ENCODE measurements at places on chromosomes 12 and 14.

GRCh38 chr12:23921099-23921856 lies 28.2 kb downstream of the SOX5 start:
- DNase-seq, result no peak

DNA sequence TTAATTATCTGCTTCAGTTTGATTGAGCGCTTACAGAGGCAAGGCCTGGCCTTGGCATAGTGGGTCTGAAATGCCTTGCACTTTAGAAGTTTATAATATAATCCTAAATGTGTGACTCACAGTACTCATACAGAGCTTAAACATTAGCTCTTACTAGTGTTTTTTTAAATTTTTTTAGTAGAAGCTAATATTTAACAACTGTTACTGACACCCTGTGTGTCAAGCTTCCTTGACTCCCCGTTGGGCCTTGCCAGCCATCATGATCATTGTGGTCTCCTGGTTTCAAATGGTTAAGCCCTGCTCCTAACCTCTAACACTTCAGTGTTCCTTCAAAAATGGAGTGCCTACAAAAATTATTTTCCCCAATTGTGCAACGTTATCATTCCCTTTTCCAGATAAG lies 126.9 kb downstream of the GALC start:
- no peak for DNase-seq

DNA sequence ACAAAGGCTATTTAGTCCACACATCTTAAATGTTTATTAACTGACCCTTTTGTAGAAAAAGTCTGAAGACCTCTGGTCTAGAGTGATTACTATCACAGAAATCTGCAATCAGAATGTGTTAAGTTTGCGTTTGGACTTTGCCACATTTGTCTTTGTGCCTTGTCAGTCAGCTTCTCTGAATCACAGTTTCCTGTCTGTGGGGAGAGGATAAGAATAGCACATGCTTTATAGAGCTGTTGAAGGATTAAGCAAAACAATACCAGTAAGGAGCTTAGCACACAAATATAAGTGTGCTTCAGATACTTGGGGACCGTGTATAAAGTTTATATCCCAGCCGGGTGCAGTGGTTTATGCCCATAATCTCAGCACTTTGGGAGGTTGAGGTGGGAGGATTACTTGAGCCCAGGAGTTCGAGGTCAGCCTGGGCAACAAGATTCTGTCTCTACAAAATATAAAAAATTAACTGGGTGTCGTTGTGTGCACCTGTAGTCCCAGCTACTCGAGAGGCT lies 63.0 kb upstream of the BTG1 start:
- peak; percentile 63 for DNase-seq

DNA sequence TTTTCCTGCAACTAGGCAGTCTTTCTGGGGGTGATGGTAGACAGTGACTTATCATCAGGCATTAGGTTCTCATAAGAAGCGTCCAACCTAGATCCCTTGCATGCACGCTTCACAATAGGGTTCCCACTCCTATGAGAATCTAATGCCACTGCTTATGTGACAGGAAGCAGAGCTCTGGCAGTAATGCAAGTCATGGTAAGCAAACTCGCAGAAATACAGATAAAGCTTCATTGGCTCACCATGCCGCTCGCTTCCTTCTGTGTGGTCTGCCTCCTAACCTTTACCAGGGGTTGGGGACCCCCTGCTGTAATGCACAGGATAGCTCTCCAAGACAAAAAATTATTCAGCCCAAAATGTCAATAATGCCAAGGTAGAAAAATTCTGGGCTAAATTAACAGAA lies 864.2 kb downstream of the TRHDE start:
- no peak for DNase-seq

GRCh38 chr14:68548194-68549076 lies 244.4 kb downstream of the ZFP36L1 start:
- no peak for DNase-seq

- DNase-seq, result no peak
Measured at GRCh38 chr12:116697305-116697704, 40.6 kb downstream of the SPRING1 start.

DNA sequence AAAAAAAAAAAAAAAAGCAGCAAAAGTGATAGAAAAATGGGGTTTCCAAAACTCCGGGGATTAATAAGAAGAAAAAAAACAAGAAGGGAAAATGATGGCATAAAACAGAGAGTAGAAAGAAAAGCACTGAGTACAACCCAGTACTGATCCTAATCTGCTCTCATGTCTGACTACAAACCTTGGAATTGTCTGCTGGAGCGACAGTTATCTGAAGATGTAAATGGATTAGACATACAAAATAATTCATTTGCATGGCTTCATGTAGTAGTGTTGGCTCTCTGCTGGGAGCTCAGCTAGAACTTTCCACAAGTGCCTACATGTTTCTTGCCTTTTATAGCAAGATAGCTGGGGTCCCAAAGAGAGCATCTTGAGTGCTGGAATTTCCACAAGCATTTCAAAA lies 34.2 kb downstream of the ZCRB1 start:
- no peak for DNase-seq

DNA sequence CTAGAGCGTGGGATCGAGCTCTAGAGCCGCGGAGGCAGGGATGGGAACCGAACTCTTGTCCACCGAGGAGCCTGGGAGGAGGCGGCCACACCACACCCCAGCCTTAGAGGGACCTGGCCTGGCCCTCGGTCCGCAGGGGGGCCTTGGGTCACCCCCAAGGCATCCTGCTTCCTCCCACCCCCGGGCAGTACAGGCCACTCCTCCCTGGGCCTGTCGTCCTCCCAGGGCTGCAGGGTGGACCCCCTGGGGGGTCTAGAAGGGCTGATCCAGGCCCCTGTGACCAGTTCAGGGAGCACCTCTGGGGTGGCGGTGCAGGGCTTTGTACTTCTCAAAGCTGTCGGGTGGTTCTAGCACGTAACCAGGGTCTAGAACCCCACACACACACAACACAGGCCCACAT lies 79.1 kb upstream of the FBRSL1 start:
- no peak for DNase-seq

- DNase-seq, result no peak
Measured at GRCh38 chr12:113030875-113031525, 25.5 kb upstream of the DTX1 start.

DNA sequence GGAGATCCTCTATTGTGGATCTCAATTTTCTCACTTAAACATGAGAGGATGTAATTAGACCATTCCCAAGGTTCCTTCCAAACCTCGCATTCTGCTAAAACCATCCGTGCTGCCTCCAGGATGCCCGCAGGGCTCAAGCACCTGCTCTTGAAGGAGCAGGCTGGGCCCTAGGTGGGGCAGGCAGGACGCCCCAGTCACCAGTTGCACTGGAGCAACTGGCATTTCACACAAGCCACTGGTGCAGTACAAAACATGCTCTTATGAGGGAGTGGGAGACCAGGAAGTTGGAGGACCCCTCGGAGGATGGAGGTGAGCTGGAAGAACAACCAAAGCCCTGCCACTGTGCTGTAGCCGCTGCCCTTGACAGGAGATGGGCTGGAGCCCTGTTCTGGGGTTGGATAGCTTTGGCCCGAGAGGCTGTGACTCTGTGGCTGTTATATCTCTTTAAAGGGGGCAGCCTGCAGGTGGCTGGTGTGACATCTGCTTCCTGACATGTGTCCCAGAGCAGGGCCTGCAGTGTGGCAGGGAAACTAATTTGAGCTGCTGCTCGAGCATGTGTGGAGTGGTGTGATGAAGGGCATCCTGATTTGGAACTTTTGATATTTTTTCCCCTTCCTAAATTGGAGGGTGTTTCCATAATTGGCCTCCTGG lies 122.2 kb downstream of the CRACR2A start:
- no peak for DNase-seq

DNA sequence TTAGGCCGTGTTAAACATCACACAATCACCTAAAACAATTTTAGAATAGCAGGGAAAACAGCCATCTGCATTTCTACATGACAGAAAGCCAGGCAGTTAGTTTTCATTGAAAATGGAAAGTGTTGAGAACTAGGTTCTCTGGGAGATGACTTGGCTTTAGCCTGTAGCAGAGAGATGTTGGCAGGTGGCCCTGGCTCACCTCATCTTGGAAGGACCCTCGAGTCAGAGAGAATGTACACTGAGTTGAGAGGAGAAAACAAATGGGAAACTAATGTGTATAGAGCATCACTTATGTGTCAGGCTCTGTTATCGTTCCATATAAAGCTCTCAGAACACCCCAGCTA lies 51.9 kb downstream of the SUSD6 start:
- no peak for DNase-seq

DNA sequence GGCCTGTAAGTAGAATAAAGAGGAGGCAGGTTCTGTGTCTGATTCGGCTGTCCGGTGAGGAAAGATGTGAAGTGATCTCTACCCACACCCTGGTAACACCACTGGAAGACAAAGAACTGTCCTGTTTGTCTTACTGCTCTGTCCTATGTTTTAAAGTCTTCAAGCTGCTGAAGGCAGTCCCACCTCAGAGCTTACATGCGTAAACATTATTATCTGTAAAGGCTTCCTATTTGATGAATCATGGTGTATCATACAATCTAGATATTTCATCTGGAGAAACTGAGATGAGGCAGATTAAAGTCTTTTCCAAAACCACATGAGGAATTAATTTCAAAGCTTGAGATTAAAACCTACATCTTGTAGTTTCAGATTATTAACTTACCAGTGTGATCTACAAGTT lies 427.6 kb downstream of the ZFP36L1 start:
- DNase-seq, result no peak
